ENCODE measurements at places on chromosomes 3 and 15.

DNA sequence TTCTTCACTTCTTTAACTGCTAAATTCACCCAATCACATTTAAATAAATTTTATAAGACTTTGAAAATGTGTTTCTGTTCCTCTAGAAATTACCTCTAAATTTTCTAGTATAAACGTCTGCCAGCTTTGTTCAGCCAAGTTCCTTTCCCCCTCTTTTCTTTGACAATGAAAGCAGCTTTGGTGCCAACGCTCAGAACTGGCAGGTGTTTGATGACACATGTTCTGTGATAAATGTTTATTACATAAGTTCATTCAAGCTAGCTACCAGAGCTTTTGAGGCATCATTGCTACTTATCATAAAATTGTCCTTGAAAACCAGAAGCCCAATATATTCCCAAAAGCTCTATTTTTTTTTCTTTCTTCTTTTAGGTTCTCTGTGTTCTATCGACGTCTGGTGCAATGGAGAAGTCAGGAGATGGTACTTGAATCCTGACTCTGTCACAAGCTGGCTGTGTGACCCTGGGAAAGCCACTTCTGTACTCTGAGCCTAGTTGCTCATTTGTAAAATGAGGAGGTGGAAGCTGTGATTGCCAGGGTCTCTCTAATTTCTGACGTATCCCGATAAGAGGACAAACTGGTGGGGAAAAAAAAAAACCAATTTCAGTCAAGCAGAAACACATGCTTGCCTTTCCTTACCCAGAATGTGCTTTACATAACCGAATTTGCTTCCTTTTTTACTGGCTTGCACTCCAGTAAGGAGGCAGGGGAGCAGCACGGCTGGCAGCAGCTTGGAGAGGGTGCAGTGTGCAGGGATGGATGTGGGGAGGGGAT lies 187.1 kb upstream of the LPP start:
- no peak for DNase-seq

- no peak for DNase-seq
These were observed 419.2 kb downstream of the OCA2 start for GRCh38 chr15:27679731-27680471.

- no peak for DNase-seq
These were observed 364.5 kb upstream of the EPHA3 start for GRCh38 chr3:88742674-88743507.

GRCh38 chr3:43180027-43180426 lies 74.1 kb upstream of the POMGNT2 start:
- no peak for DNase-seq

DNA sequence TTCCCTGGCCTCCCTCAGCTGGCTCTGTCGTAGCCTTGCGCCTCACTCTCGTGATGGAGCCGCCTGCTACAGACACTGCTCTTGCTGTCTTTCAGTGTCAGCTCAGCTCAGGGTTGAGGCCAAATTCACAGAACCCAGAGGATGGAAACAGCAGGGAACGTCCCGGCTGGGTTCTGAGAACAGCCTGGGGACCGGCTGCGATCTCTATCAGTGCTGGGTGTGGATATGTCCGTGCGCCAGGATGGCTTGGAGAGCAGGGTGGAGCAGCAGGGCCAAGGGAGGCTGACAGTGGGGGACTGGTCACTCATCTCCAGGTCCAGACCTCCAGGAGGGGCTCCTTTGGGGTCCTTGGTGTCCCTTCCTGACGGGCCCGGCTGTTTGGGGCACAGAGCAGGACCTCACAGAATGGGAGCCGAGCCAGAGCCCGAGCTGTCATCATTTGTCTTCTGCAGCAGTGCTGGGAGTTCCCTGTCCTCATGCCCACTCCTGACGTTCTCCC lies 18.4 kb downstream of the KLF15 start:
- DNase-seq = no peak

- no peak for DNase-seq
These were observed 127.1 kb downstream of the PTPRG start for GRCh38 chr3:61688307-61688984.

DNA sequence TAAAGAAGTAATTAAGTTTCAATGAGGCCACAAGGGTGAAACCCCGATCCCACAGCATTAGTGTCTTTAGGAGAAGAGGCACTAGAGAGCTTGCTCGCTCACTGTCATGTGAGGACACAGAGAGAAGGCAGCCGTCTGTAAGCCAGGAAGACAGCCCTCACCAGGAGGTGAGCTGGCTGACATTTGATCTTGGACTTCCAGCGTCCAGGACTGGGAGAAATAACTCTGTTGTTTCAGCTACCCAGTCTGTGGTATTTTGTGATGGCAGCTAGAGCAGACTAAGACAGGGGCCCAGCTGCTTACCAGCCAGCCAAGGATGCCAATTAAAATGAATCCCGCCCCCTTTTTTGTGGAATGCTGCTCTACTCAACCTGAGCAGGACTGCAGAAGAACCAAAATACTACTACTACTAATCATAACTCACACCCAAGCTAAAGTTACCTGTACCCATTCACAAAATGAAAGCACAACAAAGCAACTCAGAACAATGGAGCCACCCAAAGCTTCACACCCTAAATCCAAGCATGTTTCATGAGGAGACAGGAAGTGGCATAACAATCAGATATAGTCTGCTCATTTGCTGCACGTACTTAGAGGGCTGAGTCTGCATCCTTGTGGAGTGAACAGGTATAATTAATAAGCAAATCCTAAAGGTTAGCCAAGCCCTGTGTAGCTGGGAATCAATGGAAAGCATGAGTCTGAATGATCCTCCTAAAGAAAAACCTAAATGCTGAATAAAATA lies 35.6 kb upstream of the RHCG start:
- no peak for DNase-seq

GRCh38 chr3:46080124-46080968 lies 53.1 kb upstream of the XCR1 start:
- DNase-seq = no peak

DNA sequence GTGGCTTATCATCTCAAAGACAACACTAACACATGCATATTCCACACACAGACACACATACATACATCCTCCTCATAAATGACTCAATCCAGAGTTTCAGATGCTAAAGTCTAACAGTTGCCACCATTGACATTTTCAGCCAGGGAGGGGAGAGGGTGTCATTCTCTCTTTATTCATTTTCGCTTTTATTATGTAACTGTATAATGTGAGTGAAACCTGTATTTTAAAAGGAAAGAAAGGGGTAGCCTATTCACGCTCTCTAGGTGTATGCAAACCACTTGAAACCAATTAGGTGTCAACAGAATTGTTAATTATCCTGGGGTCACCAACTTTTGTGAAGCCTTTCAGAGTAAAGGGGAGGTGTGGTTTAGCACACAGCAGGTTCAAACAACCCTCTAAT lies 1282.9 kb downstream of the ROBO2 start:
- DNase-seq = no peak

- no peak for DNase-seq
These were observed 490.7 kb downstream of the EDEM1 start for GRCh38 chr3:5678248-5678647.

DNA sequence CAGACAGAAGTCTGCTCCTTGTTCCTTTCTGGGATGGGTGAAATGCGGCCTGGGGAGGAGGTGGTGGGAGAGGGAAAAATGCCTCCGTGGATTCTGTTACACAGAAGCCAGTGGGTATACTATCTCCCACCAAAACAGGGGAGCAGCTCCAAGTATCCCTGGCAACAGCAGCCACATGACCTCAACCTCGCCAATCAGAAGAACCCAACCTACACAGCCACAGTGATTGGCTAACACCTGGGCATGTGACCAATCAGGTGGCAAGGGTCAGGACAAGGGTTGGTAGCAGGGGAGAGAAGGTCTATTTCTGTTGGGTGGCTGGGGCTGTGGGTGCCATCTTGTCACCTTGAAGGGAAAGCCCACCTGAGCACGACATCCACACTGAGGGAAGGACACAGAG lies 9.1 kb upstream of the ACAD9 start:
- no peak for DNase-seq

- no peak for DNase-seq
These were observed 19.6 kb downstream of the PEAK1 start for GRCh38 chr15:77400258-77400657.

GRCh38 chr3:156678197-156678596 lies 3.8 kb downstream of the TIPARP start:
- DNase-seq = no peak

DNA sequence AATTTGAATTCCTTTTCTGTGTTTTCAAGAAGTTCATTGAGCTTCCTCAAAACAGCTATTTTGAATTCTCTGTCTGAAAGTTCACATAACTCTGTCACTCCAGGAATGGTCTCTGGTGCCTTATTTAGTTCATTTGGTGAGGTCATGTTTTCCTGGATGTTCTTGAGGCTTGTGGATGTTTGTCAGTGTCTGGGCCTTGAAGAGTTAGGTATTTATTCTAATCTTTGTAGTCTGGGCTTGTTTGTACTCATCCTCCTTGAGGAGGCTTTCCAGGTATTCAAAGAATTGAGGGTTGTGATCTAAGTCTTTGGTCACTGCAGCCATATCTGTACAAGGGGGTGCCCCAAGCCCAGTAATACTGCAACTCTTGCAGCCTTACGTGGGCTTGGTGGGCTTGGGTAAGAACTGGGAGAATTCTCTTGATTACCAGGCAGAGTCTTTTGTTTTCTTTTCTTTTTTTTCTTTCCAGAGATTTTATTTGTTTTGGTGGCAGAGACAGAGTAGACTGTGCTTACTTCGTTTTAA lies 19.3 kb upstream of the CCNDBP1 start:
- DNase-seq = no peak

- no peak for DNase-seq
These were observed 49.9 kb upstream of the SPESP1 start for GRCh38 chr15:68880382-68880781.

- no peak for DNase-seq
These were observed 70.2 kb downstream of the APBA2 start for GRCh38 chr15:28955993-28956421.

DNA sequence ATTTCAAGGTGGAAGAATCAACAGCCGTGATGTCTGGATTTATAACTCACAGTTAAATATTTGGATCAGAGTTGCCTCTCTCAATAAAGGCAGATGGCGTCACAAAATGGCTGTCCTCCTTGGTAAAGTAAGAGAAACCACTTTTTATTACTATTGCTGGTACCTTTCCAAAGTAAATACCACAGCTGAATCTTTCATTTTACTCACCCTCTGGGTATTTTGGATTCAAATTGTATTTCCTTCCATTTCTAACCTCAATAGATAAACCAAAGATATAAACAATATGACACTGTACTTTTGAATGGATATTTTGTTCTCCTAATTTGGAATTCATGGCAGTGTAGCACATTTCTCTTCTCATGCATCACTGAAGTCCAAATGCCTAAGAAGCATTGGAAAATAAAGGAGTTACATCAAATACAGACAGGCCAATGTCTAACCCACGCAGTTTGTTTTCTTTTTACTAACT lies 29.5 kb downstream of the KLHL24 start:
- DNase-seq = no peak

DNA sequence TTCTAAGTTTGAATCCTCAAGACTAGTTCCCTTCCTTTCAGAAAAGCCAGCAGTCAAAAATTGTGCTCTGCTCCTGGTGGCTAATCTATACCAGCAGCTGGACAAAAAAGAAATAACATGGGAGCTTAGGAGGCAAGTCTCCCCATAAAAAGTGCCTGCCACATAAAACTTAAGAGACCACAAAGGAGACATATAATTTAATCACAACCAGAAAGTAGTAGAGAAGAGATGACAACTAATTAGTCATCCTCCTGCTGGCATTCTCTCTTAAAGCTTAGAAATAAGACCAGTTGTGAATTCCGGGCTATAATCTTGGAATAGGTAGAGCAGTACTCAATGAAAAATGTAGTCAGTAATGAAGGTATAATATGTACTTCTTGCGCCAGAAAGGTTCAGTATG lies 20.2 kb upstream of the IMPG2 start:
- DNase-seq = no peak

GRCh38 chr3:119664850-119665379 lies 4.5 kb upstream of the POPDC2 start:
- no peak for DNase-seq

DNA sequence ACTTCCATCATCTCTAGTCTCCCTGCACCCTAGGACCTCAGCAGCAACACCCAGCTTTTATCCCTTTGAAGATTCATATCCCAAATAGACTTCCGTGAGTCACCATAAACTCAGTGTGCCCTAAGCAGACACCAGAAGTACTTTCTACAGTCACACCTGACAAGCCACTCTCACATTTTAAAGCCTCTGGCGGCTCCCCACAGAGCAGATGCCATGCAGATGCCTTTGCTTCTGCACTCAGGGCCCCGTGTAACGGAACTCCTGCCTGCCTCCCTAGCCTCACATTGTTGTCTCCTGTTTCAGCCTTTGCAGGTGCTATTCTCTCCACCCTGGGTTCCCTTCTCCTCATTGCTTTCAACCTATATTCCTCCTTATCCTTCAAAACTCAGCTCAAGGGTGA lies 155.5 kb upstream of the SLC24A5 start:
- DNase-seq = no peak

GRCh38 chr3:186940967-186941366 lies 10.6 kb downstream of the ST6GAL1 start:
- DNase-seq = no peak

- DNase-seq = no peak
These were observed 76.2 kb downstream of the SETD5 start for GRCh38 chr3:9473496-9474065.

GRCh38 chr3:80187981-80188380 lies 420.2 kb upstream of the ROBO1 start:
- DNase-seq = no peak

All from muscle of back (tissue), 13 donors.